ENCODE measurements at places on chromosomes 3 and 15.

DNA sequence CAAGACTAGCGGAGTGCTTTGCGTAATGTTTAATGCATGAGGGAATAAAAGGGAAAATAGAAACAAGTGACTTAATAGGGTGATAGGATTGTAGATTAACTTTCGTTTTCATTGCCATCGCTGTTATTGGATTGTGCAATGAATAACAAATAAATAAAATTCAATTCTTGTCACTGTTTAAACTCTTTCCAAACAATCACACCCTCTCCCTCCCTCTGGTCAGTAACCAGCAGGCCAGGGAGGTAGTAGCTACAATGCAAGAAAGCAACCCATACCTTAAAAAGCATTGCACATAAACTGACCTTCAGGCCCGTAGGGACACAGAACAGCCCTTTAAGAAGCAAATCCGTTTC, 705 bp upstream of the TFRC start:
- DNase-seq, result no peak

GRCh38 chr3:100081986-100082692, 32.2 kb downstream of the FILIP1L start:
- no peak for DNase-seq

DNA sequence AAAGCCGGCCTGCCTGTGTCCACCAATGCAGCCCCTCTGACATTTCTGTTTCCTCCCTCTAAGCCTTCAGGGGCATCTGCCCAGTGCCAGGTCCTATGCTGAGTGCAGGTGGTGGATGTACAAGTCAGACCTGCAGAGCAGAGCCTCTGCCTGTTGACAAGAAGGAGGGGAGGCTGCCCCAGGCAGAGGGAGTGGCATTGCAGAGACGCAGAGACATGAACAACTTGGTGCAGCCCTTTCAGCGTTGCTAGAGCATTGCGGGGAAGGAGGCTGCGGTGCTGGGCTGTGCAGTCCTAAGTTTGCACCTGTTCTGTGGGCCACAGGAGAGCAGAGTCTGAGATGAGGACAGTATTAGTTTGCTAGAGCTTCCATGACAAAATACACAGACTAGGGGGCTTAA, 65.2 kb downstream of the LSM3 start:
- no peak for DNase-seq

GRCh38 chr3:86673991-86674390, 317.0 kb downstream of the VGLL3 start:
- DNase-seq, result no peak

DNA sequence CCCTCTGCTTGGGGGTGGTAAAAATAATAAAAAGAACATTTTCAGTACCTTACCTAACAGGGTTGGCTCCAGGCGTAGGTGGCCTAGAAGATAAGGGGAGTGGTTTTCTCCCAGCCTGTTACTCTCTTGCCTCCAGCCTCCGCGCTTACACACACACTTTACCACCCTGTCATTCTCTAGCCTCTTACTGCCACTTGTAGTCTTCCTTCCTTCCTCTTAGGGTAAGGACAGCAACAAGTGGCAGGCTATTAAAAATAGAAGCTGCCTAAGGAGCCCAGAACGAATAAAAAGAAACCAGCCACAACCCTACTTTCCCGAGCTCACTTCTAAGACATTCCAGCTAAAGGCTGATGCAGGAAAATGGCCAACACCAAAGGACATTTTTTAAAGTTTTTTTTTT, 9.6 kb upstream of the LIPH start:
- DNase-seq, result no peak

DNA sequence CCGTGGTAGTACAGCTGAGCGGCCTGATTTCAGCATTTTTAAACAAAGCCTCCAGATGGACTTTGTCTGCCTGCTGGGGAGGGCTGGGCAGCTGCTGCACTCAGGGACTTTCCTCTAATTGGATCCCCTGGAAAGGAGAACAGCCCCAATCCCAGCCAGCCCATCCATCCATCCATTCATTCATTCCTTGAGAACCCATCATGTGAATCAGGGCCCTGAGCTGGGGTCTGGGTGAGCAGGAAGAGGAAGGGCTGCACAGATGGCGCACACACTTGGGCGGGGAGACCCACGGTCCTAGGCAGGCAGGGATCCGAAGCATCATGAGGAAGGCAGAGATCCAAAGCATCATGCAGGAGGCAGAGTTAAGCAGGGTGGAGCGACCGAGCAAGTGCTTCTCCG, 45.7 kb downstream of the TPRA1 start:
- DNase-seq, result no peak

DNA sequence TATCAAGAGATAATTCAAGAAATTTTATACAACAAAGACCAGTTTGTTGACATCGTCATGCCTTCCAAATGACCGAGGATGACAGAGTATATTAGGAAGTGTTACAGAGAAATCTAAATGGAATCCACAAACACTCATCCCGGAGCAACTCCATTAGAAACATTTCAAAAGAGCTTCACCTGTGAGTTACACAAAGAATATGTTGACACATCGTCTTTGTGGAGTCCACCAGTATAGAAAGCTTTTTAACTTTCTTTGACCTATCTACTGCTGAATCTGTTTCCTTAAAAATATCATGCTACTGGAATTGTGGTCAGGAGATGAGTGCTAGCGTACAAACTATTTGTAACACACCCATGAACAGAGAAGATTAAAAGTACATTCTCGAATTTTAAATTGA, 130.4 kb downstream of the SUCLG2 start:
- no peak for DNase-seq

DNA sequence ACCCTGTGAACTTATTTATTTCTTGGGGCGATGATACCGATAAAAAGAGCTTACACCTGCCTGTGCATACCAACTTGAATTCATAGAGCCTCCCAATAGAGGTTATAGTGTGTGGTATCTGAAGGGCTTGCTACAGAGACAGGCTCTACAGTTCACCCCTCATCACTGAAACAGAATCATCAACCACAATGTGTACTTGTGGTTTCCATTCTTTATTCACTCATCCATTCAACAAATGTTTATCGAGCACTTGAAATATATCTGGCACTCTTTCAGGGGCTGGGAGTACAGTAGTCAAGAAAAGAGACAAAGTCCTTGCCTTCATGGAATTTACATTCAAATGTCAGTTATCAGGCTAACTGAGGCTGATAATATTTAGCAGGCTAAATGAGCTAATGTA, 134.4 kb upstream of the SKOR1 start:
- no peak for DNase-seq

DNA sequence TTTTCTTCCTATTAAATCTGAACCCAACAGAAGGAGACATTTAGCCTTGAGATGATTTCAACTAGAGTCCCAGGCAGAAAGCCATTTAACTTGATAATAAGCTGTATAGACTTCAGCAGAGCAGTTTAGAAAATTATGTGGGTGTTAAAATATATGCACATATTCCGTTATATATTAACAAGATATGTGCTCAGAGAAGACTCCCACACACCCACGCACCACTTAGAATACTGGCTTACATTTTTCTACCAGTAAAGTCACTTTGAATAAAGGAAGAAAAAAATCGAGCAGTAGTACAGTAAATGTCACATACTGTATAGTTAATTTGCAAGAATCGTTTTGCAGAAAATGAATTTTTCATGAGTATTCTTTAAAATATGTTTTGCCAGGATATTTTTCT, 599.3 kb downstream of the FGF12 start:
- DNase-seq, result no peak

DNA sequence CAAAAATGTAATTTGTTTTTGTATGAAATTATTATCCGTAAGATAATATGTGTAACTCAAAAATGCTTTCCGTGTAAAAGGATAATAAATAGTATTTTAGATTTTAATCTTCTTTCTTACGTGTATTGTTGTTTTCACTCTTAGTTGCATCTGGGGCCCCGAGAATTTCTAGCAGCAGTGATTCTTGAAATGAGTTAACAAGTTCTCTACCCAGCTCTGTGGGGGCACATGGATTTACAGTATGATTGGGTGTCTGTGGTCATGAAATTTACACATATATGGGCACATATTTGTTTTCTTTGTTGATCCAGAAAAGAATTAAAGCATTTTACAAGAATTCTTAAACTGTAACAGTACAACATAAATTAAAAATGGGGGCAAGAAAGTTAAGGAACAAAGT, 145.9 kb upstream of the LRRFIP2 start:
- DNase-seq, result no peak

DNA sequence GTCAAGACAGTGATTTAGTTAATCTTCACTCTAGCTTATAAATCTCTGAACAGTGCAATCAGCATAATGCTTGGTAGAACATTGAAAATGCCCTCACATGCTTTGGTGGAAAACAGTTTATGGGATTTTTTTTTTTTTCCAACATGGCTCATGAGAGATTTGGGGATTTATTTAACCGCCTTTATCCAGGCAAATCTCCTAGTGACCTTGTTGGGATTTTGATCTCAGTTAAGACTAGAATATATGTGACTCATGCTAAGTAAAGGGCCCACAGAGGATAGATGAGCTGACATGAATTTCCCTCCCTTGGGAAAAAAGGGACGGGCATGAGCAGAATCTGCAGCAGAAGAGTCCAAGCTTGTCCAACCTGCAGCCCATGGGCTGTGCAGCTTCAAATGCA, 18.7 kb downstream of the LRTM1 start:
- no peak for DNase-seq

- DNase-seq, result no peak
Measured at GRCh38 chr3:185929192-185930151, 8.3 kb downstream of the TRA2B start.

- no peak for DNase-seq
Measured at GRCh38 chr3:25558796-25559195, 105.9 kb downstream of the TOP2B start.

- peak; percentile 20 for DNase-seq
Measured at GRCh38 chr15:68154923-68155559, 50.1 kb downstream of the CALML4 start.

DNA sequence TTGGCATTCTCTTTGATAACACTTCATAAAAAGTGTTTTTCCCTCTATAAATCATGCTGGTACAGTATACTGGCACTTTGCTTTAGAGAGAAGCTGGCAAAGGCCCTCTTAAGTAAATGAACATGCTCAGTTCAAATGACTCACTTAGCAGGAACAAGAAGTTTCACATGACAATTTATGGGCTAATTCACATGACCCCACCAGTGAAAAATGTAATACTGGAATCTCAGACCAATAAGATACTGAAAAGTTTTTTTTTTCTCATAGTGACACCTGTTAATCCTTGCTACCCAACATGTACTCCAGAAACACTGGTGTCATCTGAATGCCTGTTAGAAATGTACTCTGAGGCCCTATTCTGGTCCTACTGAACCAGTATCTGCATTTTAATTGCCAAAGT, 13.9 kb downstream of the BTBD1 start:
- DNase-seq, result no peak

DNA sequence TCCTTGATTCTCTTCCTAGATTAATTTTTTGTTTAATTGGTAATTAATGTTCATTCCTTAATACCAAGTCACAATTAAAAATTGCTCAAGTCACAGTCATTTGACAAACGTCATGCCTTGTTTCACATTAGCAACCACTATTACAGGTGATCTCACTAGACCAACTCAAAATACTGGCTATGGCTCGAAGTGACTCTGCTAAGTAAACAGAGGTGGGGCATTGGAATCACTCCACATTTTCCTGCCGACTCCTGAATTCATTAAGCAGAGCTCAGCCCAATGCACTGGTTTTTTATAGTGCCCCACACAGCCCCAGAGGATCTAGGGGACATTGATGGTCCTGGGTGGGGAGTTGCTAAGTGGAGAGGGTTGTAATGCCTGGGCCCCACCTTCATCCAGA, 201.2 kb upstream of the NSMCE3 start:
- DNase-seq, result no peak

- no peak for DNase-seq
Measured at GRCh38 chr3:88574146-88574545, 424.4 kb downstream of the C3orf38 start.

DNA sequence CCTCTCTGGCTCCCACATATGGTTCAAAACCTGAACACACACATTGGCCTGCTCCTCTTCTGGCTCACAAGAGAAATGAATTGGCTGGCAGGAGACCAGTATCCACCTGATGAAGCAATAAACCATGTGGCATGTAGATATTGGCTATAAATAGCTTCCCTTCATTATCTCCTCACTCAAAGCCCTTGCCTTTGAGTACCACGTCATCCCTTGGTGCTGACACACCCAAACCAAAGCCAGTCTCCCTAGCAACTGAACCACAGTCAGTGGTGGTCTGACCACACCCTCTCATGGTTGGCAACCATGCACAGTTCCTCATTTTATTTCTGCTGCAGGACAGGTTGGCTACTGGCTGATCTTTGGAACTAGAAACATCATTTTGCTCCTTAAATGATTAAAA, 98.8 kb downstream of the ZNF621 start:
- no peak for DNase-seq

GRCh38 chr3:41207355-41207754, 8.1 kb downstream of the CTNNB1 start:
- DNase-seq, result no peak

DNA sequence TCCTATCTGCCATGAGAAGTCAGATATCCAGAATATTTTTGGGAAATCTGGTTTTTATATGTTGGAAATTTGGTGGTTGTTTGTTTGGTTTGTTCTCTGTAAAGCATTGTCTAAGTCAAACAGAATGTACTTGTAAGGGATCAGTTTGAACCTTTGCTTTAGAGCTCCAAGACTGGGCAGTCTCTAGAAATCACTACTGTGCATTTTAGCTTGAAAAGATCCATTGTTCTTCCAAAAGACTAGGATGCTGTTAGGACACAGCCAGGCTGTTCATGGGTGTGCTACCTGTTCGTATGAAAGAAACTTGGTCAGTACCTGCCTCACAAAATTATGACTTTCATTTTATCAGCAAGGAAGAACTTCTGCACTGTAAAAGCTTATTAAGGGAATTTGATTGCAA, 182.6 kb downstream of the WDR72 start:
- DNase-seq, result no peak

DNA sequence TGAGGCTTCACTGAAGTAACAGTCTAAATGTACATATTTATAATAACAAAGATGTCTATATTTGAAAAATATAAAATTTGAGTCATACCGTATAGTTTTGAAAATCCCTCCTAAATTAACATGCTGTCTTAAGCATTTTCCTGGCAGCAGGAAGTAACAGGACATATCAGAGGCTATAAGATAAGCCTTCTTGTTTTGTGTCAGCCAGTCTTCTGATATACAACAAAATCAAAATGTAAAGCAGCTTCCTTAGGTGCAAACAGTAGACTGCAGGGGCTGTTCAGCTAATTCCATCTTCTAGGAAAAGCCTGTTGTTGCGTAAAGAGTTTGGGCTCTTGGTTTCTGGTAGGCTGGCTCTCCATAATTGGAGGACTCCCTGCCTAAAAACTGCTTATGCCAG, 56.0 kb downstream of the P3H2 start:
- no peak for DNase-seq

- DNase-seq, result no peak
Measured at GRCh38 chr15:30068326-30068725, 14.4 kb upstream of the GOLGA8J start.
